ENCODE measurements at places on chromosomes 13 and 19. TPM values are rescaled to one million over a fixed set of nuclear protein-coding genes. Genes with fewer than 3 reads are reported as not detected.

The FFAR1 gene
- 1.7 TPM for total RNA-seq

The KLK10 gene
- total RNA-seq: not detected

The MEGF8 gene
- total RNA-seq: 36.8 TPM

The CEBPA gene
- total RNA-seq: 16.8 TPM

The MIA gene
- not detected for total RNA-seq

The PDX1 gene
- total RNA-seq: not detected

The CDKN2D gene
- total RNA-seq: 8.5 TPM

The ADGRE2 gene
- not detected for total RNA-seq

The VSIG10L gene
- 19.2 TPM for total RNA-seq

The FFAR3 gene
- total RNA-seq: not detected

The BRME1 gene
- 12.7 TPM for total RNA-seq

The CKM gene
- total RNA-seq: not detected

The ADPRHL1 gene
- total RNA-seq: 21.4 TPM
